ENCODE measurements at places on chromosomes 6 and 20.
A peak's percentile ranks its signal among the peaks of the same experiment; 100 is the strongest.

GRCh38 chr6:2969549-2969948 lies 1.8 kb downstream of the SERPINB6 start:
- no peak for DNase-seq

GRCh38 chr6:163748886-163749285 lies 334.4 kb downstream of the QKI start:
- no peak for DNase-seq

GRCh38 chr6:39565956-39566355 lies 159.3 kb downstream of the KIF6 start:
- DNase-seq, result no peak

DNA sequence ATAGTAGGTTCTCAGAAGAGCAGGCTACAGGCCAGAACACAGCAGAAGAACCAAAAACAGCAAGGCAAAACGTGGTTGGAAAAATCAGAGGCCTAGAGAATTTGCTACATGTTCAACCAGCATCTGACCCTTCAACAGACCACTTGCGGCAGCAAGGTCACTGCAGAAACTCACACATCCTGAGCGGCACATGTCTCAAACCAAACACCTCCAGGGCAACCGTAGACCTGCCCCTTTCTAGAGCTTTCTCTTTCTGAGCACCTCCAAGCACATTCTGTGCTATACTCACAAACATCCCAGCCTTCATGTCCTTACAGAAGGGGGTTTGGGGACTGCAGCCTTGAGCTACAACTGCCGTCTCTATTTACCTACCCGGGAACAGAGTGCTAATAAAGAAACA lies 52.6 kb downstream of the GFOD1 start:
- no peak for DNase-seq

GRCh38 chr6:162099685-162100084 lies 627.9 kb downstream of the PRKN start:
- DNase-seq, result no peak

GRCh38 chr6:64084185-64084663 lies 448.6 kb downstream of the PHF3 start:
- DNase-seq, result no peak

GRCh38 chr6:117482240-117483003 lies at the start of gene DCBLD1:
DCBLD1 (plus strand) TSS chr6:117482674; CDS start chr6:117482782, 108 bp downstream.
- DNase-seq, result peak; percentile 24

GRCh38 chr6:151101816-151102694 lies 137.7 kb upstream of the AKAP12 start:
- DNase-seq, result no peak

GRCh38 chr6:161833099-161833860 lies 559.4 kb upstream of the AGPAT4 start:
- no peak for DNase-seq

DNA sequence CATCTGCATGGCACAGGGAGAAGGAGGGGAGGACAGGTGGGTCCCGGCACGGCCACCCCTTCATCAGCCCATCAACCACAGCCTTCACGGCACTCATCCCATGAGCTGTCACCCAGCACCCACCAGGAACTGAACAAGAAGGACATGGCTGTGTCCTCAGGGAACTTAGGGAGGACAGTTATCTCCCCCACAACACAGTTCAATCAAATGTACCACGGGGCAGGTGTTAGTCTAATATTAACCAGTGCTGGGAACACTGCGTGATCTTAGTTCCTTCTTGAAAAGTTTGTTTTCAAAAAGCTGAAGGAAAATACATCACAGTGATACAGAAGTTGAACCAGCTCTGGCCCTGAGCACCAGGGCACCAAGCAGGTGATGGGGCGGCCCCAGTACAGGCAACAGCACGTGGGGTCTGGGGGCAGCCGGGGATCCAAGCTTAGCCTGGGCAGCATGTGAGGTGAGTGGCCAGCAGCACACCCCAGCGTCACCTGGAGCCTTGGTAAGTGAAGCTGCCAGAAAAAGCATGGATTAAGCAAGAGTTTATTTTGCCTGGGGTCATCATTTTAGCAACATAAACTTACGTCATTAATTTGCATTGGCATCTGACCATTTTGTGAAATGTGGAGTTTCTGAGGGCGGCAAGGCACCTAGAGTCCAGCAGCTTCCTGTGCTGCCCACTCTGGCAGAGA lies 35.5 kb upstream of the AFDN start:
- DNase-seq, result no peak
